Chondrocyte (in vitro differentiated cells): ENCODE measurements at places on chromosomes 1 and 21. TPM values are rescaled to one million over a fixed set of nuclear protein-coding genes. Genes with fewer than 3 reads are reported as not detected.

GRCh38 chr1:150067184-150068108 lies at the start of gene VPS45:
VPS45 (plus strand) TSS chr1:150067776; CDS start chr1:150067858, 82 bp downstream.
- H3K4me1 ChIP-seq, result peaks cover 31% of the 10 kb centered on the region
- H3K4me3 ChIP-seq, result peak within 1 kb of the TSS; percentile 91
- peaks cover 5% of the 10 kb centered on the region for H3K36me3 ChIP-seq
- no peaks in the 10 kb centered on the region for H3K27me3 ChIP-seq

GRCh38 chr1:201742476-201742875 lies 86.5 kb upstream of the IPO9 start:
- peak overlapping the region; percentile 81 for H3K27ac ChIP-seq
- peaks cover 85% of the 10 kb centered on the region for H3K4me1 ChIP-seq
- no peak for DNase-seq
- H3K36me3 ChIP-seq, result peaks cover 22% of the 10 kb centered on the region
- H3K4me3 ChIP-seq, result peak overlapping the region; percentile 54

GRCh38 chr1:29258976-29259801 lies 22.9 kb downstream of the PTPRU start:
- H3K27me3 ChIP-seq, result peaks cover 5% of the 10 kb centered on the region
- peaks cover 20% of the 10 kb centered on the region for H3K4me1 ChIP-seq
- no peak overlapping the region for H3K27ac ChIP-seq

Gene FCRL2
- total RNA-seq, result not detected in 3 replicates

Gene TMEM81
- total RNA-seq, result 2.5 to 3.8 TPM (median 3.7 TPM) in 3 replicates

Gene PLCH2
- 2.4 to 3.4 TPM (median 3.2 TPM) in 3 replicates for total RNA-seq
